Dermis blood vessel endothelial cell (primary cell): ENCODE measurements at places on chromosomes 12 and 14.
A peak's percentile ranks its signal among the peaks of the same experiment; 100 is the strongest.

DNA sequence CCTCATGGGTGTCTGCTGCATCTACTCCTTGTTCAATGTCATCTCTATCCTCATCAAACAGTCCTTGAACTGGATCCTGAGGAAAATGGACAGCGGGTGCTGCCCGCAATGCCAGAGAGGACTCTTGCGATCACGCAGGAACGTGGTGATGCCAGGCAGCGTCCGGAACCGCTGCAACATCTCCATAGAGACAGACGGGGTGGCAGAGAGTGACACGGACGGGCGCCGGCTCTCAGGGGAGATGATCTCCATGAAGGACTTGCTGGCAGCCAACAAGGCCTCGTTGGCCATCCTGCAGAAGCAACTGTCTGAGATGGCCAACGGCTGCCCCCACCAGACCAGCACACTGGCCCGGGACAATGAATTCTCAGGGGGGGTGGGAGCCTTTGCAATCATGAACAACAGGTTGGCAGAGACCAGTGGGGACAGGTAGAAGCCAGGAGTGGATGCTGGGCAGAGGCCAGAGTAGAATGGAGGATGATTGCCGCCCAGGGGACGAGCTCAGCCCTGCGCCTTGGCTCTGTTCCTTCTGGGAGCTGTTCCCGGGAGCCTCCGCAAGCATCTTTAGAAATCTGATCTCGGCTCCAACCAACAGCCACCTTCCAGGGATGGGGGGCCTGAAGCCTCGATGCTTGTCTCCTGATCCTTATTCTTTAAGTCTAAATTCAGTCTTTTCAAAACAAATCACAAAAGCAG, 71.6 kb upstream of the PSMC1 start:
- DNase-seq = no peak

DNA sequence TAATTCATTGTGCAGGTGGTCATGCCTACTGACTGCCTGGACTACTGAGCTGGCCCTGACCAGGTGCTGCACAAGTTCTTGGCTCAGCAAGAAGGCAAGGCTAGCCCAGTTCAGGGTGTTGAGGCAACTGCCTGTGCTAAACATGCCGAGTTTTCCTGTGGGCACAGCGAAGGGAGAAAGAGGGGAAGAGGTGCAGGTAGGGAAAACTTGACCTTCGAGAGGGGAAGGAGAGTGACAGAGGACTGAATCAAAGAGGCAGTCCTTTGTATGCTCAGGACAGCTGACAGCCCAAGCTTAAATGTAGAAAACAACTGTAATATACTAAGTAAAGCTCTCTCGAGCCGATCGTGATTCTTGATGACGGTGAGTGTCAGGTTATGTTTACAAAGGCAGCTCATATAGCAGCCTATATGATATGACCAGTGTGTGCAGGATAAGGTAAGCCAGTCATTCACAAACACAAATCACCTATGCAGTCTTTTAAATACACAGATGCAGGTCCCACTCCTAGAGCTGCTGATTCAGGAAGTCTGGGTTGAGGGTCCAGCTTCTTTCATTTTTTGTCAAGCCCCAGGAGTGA, 2.6 kb downstream of the IRAK3 start:
- DNase-seq = no peak

DNA sequence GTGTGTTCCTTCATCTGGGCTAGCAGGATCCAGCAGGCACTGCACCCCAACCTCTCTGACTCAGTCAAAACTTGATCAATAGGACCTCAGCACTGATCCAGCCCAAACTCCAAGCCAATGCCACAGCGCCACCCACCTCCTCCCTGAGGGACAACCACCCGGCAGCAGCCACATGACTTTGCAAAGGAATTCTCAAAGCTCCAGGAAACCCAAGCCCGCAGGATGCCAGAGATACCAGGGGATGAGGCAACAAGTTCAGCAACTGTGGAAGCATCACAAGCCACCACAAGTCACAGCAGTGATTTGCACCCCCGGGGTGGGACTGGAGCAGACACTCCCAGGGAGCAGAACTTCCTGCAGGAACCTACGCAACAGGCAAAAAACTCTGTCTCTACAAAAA, 37.3 kb downstream of the ACTN1 start:
- DNase-seq = peak; percentile 73

DNA sequence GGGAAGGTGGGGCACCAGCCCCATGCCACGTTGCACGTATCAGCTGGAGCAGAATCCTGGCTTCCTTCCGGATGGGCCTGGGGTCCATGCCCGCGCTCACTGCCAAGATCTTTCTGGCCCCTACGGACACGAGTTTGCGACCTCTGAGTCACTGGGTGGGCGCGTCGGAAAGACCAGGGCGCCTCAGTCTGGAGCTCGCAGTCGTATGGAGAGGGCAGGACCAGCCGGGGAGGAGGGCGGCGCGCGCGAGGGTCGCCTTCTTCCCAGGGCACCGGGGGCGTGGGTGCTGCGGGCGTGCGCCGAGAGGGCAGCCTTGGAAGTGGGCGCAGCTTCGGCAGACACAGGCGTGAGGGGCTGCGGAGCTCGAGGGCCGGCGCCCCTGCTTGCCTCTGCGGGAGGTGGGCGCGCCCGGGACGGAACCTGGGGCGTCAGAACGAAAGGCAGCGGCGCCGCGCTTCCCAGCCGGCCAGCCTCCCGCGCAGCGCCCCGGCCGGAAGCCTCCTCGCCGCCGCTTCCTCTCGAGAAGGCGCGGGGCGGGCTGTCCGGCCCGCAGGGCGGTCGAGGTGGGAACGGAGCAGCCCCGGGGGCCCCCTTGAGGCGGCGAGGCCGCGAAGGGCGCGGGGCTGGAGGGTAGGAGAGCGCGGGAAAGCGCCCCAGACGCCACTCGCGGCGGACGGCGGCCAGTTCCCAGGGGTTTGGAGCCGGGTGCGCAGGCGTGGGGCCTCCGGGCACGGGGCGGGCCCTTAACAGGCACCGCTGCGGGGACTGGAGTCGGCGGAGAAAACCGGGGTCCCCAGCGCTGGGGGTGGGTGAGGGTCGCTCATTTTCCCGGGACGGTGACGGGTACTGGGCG, at the start of gene ARL6IP4:
ARL6IP4 (plus strand) TSS at position 499 of the 853 bp plus-strand sequence. CDS start 459 bp downstream, outside the sequence.
- DNase-seq = peak; percentile 79
